Activated CD4-positive, alpha-beta T cell treated with anti-CD3 and anti-CD28 coated beads for 48 hours (primary cell): ENCODE measurements at places on chromosomes 3 and 15.

DNA sequence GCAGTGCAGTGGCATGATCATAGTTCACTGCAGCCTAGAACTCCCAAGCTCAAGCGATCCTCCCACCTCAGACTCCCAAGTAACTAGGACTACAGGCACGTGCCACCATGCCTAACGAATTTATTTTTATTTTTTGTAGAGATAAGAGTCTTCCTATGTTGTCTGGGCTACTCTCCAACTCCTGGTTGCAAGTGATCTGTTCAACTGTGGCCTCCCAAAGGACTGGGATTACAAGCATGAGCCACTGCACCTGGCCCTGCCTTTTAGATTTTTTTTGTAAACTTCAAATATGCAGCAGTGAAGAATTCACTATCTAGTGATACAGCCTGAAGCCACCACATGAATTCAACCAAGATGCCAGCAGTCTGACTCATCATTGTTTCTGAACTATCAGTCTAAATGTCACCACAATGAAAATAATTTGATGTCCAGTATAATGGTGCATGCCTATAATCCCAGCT is 32.7 kb downstream of the UBXN7 start:
- DNase-seq: no peak

DNA sequence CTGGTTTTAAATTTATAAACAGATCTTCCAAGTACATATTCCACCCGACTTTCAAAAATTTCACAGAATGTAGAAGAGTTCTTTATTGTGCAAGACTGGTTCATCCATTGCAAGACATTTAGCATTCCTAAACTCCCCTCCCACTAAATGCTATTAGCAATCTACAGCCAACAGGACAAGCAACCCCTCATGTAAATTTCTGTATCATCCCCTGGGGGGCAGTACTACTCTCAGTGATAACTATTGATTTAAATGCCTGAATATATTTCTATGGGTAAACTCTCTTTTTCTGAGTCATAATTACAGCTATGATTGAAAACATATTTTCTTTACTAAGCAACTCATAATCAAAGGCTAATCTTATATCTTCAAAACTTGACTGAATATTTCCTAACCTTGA is 10.7 kb upstream of the SLC15A2 start:
- DNase-seq: no peak

DNA sequence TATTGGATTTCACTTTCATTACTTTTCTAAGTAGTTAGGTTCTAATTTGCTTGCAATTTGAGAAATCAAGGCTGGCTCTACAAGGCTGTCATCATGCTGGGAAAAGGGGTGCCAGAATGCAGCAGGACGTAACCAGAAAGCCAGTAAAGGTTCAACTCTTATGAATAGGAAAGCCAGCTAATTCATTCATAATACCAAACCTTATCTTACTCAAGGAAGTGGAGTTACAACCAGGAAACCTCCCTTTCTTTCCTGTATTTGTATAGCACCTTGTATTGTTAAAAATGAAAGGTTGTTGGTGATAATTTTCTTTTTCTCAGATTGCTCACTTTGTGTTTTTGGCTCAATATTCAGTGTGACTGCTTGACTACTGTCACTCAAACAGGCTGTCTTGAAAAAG is 109.4 kb downstream of the FILIP1L start:
- DNase-seq: no peak

GRCh38 chr3:53084310-53085001 is 38.6 kb upstream of the SFMBT1 start:
- DNase-seq: peak; percentile 25

GRCh38 chr15:41836713-41837454 is 1.8 kb upstream of the PLA2G4B start:
- no peak for DNase-seq

- no peak for DNase-seq
Measured at GRCh38 chr3:179432021-179432420, 19.2 kb downstream of the GNB4 start.

- no peak for DNase-seq
Measured at GRCh38 chr3:35680866-35681650, 41.7 kb downstream of the ARPP21 start.

DNA sequence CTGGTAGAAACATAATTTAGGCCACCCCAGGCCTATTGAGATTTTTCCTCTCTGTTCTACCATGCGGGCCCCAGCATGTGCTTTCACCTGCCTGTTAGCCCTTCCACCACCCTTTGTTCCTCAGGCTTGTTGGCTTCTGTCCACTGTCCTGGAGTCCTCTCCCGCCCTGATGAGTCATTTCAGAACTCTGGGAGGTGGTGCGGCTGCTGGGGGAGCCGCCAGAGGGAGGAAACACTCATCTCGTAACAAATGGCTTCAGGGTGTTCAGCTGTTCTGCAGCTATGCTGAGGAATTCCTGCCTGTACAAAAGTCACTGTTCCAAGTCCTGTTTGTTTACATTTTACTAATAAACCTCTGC is 36.3 kb downstream of the LRTM1 start:
- DNase-seq: no peak

- DNase-seq: no peak
Measured at GRCh38 chr15:92161039-92161670, 232.5 kb upstream of the ST8SIA2 start.

GRCh38 chr15:92914768-92915221 is 14.7 kb downstream of the CHD2 start:
- DNase-seq: no peak

DNA sequence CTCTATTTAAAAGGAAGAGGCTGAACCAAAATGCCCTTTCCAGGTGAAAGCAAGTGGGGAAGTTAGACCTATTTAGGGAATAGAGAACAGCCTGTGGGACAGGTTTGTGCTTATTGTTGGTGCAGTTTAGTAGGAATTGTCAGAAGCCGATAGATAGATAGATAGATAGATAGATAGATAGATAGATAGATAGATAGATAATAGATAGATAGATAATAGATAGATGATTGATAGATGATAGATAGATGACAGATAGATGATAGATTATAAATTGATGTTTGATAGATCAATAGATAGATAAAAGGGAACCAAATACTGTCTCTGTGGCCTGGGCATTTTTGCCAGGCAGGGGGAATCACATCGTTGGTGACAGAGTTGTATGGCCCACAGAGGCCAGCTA is 42.5 kb downstream of the SH3GL3 start:
- DNase-seq: no peak

- no peak for DNase-seq
Measured at GRCh38 chr15:62869116-62869515, 173.4 kb upstream of the TPM1 start.

DNA sequence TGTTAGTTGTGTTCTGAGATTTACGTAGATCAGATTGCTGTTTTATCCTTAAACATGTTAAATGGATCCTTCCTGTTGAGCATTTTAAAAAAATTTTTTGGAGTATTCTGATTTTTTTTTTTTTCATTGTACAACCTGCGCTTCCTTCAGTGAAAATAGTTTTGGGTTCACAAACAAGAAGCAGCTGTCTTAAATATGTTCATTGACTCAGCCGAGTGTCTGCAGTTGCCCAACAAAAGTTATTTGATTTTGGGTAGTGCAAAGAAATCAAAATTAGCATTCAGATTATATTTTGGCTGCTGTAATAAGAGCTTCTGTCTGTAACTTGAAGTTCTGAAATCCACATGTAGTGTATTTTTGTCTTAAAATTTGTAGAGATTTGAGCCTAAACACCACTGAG is 148.2 kb downstream of the BBX start:
- no peak for DNase-seq

GRCh38 chr3:45948311-45948781 is 5.1 kb downstream of the CXCR6 start:
- DNase-seq: no peak

- no peak for DNase-seq
Measured at GRCh38 chr3:69649120-69650065, 89.9 kb upstream of the MITF start.

GRCh38 chr15:49855917-49856637 is 235.2 kb downstream of the DTWD1 start:
- no peak for DNase-seq
